ENCODE measurements at places on chromosomes 6 and 20.

- no peak for DNase-seq
These were observed 111.8 kb upstream of the FRMD1 start for GRCh38 chr6:168190646-168191443.

GRCh38 chr6:98724537-98724936 is 109.8 kb upstream of the POU3F2 start:
- DNase-seq: no peak

GRCh38 chr6:106752641-106753040 is 123.3 kb downstream of the QRSL1 start:
- no peak for DNase-seq

DNA sequence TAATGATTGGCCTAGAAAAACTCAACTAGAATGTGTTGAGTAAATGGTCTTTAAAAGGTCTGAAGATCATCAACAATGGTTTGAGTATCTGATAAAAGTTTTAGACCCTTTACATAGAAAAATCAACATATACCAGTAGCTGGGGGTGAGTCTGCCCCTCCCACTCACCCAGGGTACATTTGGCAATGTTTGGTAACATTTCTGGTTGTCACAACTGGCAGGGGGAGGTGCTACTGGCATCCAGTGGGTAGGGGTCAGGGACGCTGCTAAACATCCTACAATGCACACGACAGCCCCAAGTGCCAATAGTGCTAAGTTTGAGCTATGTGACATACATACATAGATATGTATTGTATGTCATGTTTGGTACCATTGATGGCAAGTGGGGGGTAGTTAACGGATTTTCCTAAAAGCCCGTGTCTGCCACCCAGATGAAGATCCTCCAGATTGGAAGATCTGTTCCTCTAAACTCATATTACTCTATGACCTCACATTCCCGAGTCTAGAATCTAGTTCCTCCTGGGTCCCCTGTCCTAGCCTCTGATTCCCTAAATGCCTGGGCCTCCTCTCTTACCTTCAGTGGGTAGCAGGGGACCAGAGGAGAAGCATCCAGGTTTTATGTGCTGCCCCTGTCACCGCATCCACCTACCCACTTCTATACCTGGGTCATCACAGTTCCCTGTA is 2.5 kb upstream of the MMP9 start:
- no peak for DNase-seq

GRCh38 chr20:36959242-36959641 is 7.7 kb upstream of the SAMHD1 start:
- no peak for DNase-seq

GRCh38 chr6:158759966-158760617 is 59.1 kb downstream of the EZR start:
- no peak for DNase-seq

- no peak for DNase-seq
These were observed 5.8 kb upstream of the MANBAL start for GRCh38 chr20:37283530-37284195.

DNA sequence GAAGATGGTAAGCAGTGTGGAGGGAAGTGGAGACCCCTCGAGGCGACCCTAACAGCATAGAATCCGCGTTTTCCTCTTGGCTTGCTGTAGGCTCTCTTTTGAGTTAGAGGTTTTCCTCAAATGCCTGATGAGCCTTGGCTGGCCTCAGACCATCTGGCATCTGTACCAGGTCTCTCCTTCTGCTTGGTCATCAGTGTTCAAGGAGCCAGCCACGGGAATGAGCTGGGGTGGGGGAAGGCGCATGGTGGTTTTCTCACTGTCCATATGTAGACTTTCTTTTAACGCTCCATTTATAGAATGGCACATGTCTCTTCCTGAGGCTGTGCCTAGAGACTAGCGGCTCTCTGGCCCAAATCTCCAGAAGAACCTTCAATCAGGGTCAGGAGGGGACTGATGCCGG is 8.1 kb upstream of the GUCA1A start:
- DNase-seq: no peak

DNA sequence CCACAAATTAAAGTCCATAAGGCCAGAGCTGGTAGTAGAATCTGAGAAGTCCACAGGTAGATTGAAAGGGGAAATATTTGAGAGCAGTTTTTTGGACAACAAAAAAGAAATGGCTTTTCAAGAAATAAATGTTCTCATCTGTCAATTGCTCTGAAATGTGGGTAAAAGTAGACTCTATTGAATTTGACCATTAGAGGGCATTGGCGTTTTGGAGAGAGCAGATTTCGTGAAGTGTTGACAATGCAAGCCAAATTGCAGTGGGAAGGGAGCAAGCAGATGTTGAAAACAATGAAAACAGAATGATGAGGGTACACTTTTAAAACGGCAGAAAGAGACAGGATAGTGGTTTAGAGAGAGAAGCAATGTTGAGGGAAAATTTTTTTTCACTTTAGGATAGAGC is 149.1 kb upstream of the FAM83B start:
- no peak for DNase-seq

- DNase-seq: no peak
These were observed at the start of gene CFB for GRCh38 chr6:31945507-31946369. TSS of gene CFB (plus strand) at chr6:31946095. CDS start at chr6:31946222, 127 bp downstream.

- no peak for DNase-seq
These were observed 772.7 kb downstream of the MAFB start for GRCh38 chr20:39916236-39916765.

GRCh38 chr6:121223212-121223611 is 111.1 kb downstream of the TBC1D32 start:
- DNase-seq: no peak

DNA sequence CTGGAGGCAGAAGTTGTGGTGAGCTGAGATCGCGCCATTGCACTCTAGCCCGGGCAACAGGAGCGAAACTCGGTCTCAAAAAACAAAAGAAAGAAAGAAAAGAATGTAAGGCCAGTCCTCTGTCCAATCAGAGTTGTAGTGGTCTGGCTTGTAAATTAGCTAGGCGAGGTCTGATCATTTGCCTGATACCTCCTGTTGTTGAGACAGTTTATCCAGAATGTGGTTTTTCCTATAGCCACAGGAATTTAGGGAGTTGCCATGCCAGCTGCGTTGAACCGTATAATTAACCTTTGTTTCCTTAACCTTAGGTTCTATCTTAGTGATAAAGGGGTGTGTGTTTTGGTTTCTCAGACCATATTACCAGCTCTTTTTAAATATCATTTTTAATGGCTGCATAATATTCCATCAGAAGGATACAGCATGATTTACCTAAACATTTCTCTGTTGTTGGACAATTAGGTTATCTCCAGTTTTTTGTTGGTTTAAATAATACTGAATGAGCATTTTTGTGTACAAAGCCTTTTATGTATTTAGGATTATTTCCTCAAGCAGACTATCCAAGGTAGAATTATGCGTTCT is 11.7 kb upstream of the PPARD start:
- no peak for DNase-seq

DNA sequence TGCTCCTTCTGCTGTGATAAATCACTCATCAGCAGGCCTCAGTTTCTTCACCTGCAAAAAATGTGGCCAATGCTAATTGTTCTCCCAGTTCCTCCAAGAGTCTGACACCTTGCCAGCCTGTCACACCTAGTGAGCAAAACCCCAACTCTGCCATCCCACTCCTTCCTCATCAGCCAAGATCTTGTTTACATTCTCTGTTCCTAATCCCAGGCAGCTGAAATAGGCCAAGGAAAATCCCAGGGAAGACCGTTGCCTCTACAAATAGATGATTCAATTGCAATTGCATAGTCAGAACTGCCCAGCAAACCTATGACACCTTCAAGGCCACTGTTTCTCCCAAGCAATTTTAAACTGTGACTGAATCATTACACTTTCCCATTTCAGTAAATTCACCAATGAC is 78.7 kb downstream of the GMDS start:
- no peak for DNase-seq

Data from NCI-H345 (cell line).